Activated naive CD4-positive, alpha-beta T cell treated with anti-CD3 and anti-CD28 coated beads, Interleukin-2, amount 50 U/mL, for 72 hours (primary cell): ENCODE measurements at places on chromosomes 16 and 17.

GRCh38 chr17:38560503-38561318 lies 45.0 kb downstream of the SRCIN1 start:
- DNase-seq = peak; percentile 33

- DNase-seq = no peak
These were observed 12.3 kb downstream of the RFFL start for GRCh38 chr17:35051183-35051578.

DNA sequence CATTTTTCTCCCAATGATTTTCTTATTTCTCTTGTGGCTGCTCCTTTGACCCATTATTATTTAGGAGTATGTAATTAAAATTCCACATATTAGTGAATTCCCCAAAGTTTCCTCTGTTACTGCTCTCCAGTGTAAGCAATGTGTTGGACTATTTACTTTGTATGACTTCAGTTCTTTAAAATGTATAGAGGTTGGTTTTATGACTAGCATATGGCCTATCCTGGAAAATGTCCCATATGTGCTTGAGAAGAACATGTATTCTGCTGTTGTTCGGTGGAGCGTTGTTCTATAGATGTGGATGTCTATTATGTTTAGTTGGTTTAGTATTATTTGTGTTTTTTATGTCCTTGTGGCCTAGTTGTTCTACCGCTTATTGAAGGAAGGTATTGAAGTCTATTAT lies 6.0 kb upstream of the NT5M start:
- DNase-seq = no peak

- DNase-seq = peak; percentile 26
These were observed 744 bp upstream of the PLXDC1 start for GRCh38 chr17:39151943-39152818.

DNA sequence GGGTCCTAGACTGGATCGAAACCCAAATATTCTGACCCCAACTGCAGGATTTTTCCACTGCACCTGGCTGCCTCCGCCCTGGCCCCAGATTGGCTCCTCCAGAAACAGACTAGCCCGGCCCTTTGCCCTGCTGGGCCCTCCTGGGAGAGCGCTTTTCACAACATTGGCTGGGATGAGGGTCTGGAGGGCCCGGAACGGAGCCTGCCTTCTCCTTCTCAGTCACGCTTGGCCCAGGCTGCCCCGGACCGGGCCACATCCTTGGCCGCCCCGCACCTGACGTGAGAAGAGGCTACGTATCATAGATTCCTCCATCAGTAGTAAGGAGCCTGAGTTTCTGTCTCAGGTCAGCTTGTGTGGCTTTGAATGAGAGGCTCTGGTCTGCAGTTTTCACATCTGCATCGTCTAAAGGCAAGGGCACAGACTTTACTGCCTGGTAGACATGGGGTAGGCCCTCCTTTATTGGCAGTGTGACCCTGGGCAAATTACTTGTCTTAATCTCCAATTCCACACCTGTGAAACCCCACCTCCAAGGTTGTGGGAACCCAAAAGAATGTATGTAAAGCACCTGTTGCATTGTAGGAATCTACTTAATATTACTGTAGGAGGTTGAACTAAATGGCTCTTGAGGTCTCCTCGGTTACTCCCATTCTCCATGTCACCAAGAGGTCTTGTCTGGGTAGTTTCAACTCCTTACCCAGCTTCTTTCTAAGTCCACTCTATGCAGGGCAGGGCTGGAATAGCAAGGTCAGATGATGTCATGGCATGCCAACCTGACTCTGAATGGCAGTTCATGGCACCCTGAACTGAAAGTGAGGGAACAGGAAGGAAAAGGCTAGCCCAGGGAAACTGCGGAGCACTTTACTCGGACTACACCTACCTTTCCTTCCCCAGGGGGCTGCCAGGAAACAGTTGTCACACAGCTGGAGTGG lies 661 bp downstream of the LRRC3C start:
- no peak for DNase-seq

- no peak for DNase-seq
These were observed 24.1 kb downstream of the ALOX15B start for GRCh38 chr17:8062807-8063483.

GRCh38 chr17:46193626-46194392 lies 580 bp upstream of the KANSL1 start:
- DNase-seq = peak; percentile 87

DNA sequence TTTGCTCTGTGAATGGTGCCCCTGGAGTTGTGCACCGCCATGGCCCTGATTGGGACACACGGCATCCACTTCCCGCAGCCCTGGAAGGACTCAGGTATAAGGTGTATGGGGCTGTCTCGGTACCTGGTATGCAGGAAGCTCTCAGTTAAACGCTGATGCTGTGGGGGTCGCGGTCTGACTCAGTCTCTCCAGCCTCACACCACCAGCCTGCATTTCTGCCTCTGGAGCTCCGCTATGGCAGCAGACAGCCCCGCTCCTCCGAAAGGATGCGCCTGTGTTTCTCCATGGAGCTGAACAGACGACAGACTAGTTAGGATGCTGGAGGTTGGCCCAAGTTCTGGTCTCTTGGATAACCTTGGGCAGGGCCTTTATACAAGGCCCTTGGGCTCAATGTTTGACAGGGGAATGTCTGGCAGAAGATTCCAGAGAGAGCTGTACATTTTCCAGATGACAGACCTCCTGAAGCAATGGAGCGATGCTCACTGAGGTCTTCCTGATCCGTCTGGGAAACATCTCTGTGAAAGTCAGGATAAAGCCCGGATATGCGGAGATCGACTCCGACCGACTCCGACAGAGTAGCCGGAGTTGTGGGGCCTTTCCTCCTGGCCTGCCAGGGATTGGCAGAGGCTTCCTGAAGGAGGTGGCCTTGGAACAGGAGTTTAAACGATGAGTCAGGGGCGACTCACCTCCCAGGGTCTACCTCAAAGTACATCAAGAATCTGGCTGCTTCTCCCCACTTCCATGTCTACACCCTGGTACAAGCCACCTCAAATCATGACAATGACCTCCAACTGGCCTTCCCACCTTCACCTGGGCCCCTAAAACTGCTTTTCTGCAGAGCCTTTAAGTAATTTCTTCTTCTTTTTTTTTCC lies 21.9 kb upstream of the BCAR1 start:
- no peak for DNase-seq

- DNase-seq = no peak
These were observed 31.1 kb downstream of the TRPV3 start for GRCh38 chr17:3526491-3526890.

DNA sequence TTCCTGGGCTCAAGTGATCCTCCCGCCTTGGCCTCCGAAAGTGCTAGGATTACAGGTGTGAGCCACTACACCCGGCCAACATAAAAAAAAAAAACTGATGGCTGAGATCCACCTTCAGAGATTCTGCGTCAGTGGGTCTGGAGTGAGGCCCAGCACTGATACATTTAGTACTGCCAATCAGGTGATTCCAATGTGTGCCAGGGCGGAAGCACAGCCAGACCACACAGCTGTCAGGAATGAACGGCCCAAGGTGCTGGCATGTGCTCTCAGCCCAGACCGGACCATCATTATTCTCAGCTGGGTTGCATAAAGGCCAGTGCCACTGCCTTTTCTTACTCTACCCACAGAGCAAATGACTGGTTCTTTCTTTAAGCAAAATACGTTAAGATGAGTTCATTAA lies 1.2 kb upstream of the BCO1 start:
- no peak for DNase-seq

DNA sequence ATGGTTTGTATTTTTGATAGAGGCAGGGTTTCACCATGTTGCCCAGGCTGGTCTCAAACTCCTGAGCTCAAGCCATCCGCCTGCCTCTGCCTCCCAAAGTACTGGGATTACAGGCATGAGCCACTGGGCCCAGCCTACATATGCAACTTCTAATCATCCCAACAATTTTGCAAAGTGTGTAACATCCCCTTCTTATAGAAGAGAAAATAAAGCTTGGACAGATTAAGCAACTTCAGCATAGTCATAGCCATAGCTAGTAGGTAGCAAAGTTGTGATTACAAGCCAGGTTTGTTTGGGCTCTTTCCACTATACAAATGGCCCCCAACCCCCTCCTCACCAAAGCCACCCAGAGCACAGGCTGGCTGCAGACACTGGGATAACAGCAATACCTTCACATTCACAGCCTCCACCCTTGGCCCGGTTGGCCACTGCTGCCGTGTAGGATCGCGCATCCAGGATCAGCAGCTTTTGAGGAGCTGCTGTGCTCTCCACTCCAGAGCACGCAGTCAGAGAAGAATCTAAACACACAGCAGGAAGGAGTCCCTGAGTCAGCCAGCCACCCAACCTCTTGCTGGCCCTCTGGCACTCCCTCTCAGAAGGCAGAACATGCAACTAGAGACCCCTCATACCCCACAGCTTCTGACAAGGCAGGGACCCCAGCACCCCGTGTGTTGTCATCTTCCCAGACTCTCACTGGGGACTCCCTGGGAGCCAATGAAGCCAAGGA lies 7.9 kb downstream of the MTMR4 start:
- DNase-seq = no peak

DNA sequence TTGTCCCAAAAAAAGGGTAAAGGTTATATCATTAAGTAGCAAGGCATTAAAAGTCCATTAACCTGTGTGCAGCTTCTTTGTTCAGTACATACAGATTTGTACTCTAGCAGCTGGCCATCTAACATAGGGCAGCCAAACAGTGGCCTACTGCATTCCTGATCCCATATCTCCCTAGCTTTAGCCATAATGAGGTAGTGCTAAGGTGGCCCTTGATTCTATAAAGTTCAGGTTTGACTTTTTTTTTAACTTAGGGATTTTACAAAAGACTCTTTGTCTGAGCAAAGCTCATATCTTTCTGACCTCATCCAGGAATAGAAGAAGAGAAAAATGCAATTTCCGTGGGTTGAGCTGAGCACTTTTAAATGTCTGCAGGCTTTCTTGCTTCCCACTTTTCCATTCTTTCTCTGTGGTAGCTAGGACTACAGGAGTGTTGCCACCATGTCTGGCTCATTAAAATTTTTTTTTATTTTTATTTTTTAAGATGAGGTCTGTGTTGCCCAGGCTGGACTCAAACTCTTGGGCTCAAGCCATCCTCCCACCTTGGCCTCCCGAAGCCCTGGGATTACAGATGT lies 19.5 kb upstream of the CDC6 start:
- no peak for DNase-seq
